NCI-H1048 (cell line): ENCODE measurements at places on chromosomes 1 and 21.

- DNase-seq, result no peak
Observed at GRCh38 chr1:221868593-221869303, 126.9 kb upstream of the DUSP10 start.

GRCh38 chr1:201095581-201095980, 16.6 kb downstream of the CACNA1S start:
- no peak for DNase-seq

- DNase-seq, result no peak
Observed at GRCh38 chr1:68361346-68361910, 88.3 kb downstream of the RPE65 start.

GRCh38 chr1:22685591-22686059, 25.0 kb upstream of the EPHB2 start:
- DNase-seq, result no peak

GRCh38 chr1:222777463-222777862, 37.4 kb upstream of the DISP1 start:
- DNase-seq, result no peak

DNA sequence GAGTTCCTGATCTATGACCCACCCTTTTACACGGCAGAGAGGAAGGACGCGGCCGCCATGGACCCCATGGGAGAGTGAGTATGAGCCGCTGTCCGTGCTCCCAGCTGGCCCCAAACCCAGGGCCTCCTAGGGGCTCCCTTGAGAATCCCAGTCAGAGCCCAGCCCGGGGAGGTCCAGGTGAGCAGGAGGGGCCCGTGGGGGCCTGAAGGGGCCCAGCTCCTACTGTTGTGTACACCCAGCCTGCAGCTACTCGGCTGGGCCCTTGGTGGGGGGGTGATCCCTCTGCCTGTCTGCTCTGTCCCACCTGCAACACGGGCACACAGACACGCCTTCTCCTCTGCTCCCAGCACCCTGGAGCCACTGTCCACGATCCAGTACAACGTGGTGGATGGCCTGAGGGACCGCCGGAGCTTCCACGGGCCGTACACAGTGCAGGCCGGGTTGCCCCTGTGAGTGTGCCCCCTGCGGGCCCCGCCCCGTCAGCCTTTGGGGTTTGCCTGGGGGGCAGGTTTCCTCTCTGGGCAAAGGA, 28.6 kb upstream of the LRRC3 start:
- DNase-seq, result no peak

DNA sequence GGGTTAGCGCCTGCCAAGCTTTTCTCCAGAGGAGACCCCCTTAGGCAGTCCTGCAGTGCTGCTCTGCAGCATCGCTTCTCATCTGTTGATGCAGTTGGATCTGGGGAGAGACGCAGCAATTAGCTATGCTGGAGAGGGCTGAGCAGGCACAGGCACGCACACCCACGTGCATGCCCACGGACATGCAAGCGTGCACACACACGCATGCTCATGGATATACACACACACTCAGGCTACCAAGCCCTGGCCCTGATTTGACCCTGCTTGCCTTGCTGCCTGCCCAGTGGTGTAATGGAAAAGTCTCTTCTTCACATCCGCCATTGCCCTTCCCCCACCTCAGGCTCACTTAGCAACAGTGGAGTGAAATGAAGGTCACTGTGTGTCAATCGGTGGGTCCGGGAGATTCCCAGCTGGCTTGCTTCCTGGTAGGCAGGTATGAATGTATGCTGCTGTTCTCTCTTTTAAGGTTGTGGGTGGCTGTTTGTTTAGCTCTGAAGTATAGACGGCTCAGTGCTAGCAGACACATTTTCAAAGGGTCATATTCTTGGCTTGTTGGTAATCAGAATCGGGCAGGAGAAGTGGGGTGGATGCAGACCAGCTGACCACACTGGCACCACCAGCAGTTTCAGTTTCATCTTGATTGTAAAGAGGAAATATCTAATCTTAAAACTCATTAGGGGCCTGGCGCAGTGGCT, 9.5 kb downstream of the ATP1B1 start:
- DNase-seq, result no peak
